ENCODE measurements at places on chromosomes 3 and 15. TPM values are rescaled to one million over a fixed set of nuclear protein-coding genes. Genes with fewer than 3 reads are reported as not detected.

RETNLB gene
- total RNA-seq, result not detected

BCHE gene
- total RNA-seq, result not detected

PTH1R gene
- total RNA-seq, result not detected

GRCh38 chr3:65793495-65794200 is 245.1 kb downstream of the MAGI1 start:
- no peak for DNase-seq

DNA sequence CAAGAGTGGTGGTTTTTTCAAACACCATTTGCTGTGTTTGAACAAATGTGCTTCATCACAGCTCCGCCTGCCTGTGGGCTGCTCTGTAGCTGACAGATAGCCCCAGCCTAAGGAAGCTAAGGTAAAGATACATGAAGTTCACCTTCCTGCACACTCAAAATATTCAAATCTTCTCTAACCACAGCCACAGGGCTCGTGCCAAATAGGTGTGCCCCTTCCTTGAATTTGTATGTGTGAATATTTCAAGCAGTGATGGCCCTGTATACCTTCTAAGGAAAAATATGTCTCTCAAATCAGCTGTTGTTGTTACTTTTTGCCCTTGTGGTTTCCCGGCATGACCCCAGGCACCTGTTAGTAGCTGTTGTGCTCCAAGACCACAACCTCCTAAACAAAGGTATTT is 92.8 kb downstream of the CCNL1 start:
- DNase-seq, result no peak

DNA sequence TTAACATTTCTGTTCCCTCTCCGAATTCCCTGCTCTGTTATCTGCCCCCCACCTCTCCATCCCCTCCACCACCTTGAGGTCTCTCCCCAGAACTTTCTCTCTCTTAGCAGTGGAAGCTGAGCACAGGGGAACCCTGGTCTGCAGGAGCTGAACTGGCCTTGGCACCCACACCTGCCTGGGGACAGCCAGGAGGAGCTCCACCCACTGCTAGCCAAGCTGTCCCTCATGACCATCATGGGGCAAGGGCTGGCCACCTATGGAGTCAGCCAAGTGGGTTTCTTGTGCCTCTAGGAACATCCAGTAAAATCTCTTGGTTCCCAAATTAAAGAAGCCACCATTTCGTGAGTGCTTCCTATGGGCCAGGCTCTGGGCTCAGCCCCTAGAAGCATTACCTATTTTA is 276.4 kb upstream of the TLE3 start:
- DNase-seq, result no peak

DNA sequence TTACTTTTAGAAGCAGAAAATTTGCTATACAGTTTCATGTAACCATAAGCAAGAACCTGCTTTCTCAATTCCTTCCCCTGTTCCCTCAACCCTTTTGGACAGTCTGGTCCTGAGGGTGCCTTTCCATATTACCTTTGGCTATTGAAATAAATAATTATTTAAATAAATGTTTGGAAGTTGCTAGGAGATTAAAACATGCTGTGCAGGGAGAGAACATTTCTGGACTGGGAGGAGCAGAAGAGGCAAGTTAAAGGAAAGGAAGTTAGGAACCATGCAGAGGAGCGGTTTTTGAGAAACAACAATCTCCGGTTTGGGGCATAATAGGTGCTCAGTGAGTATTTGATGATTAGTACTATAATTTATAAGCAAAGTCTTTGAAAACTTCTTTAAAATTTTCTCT is 41.8 kb downstream of the ZNF609 start:
- DNase-seq, result no peak

- no peak for DNase-seq
Observed at GRCh38 chr3:134904241-134904771, 109.2 kb downstream of the EPHB1 start.

- DNase-seq, result peak; percentile 82
Observed at GRCh38 chr3:42130007-42130328, 38.8 kb downstream of the TRAK1 start.

DNA sequence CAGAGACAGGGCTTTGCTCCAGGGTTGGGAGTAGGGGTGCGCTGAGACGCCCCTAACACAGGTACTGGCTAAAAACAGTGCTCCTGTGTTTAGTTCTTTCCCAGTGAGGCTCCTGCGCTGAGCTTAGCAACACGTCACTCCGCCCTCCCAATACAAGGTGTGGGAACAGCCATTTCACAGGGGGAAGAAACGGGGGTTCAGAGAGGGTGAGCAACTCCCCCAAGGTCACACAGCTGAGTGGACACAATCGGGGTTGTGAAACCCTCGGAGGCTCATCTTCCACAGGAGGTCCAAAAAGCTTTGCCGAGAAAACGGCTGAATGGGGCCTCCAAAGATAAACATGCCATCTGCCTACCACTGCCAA is 628 bp downstream of the PRRT3 start:
- DNase-seq, result no peak

DNA sequence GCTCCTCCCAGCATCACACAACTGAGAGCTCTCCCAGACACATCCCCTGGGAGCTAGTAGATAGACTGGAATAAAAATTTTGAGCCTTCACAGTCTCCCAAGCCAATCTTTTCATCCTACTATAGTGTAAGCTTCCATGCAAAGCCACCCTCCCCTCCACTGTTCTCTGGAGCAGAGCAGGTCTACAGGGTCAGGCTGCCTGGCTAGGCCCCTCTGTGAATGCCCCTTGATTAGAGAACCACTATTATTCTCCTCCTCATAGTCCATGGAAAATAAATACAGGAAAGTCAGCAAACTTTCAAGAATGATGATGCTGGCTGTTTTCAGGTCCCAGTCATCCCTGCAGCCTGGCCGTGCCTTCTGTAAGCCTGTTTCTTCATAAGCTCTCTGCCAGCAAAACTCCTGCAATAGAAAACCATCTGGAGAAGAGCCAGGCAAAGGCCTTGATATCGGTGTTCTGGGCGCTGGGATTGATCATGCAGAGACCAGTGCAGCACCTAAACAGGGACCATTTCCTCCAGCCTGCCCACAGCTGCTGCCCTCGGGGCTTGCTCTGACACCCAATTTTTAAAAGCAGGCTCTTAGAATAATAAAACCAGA is 51.7 kb downstream of the CRYGS start:
- no peak for DNase-seq

GRCh38 chr3:197959500-197959890 is 522 bp upstream of the LMLN start:
- DNase-seq, result no peak
